Hypothalamus (tissue), 51 donors: ENCODE measurements at places on chromosomes 13 and 19.

DNA sequence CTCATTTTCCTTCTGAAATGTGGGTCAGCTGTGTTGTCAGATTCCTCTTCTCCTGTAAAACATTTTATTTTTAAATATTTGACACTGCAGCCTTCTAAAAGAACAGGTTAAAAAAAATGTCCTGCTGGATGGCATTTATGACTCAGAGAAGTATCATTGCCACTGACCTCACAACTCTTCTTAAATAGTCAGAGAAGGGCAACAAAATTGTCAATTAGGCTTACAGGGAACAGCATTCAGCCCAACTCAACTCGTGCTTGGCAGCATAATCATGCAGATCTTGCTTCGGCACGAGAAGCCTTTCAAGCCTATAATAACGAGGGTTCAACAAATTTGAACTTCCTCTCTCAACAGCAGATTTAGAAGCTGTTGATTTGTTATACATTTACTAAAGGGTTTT, 296.7 kb upstream of the DACH1 start:
- no peak for DNase-seq

GRCh38 chr13:49399801-49400472, 43.9 kb downstream of the CAB39L start:
- no peak for DNase-seq

GRCh38 chr19:5128251-5128935, 159.5 kb downstream of the KDM4B start:
- no peak for DNase-seq

- no peak for DNase-seq
Observed at GRCh38 chr19:3266092-3266693, 41.7 kb downstream of the CELF5 start.

DNA sequence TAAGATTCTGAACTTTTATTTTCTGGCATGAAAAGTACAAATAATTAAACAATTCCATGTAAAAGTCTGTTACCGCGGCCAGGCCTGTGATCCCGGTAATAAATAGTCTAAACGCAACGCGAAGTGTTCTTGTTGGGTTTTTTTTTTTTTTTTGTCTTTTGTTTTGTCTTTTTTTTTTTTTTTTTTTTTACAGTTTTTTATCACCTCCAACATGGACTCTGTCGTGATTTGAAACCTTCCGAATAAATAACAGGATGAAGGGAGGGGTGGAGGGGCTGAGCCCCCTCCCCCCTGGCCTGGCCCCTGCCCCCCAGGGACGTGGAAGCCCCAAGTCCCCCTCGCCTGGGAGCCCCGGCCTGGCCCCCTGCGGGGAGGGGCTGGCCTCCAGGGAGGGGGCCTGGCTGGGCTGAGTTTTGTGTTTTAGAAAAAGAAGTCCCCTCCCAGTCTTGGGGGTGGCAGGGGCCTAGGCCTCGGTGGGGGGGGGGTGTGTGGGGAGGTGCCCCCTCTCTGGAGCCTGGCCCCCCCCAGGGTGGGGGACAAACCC, 16.0 kb downstream of the PRKCSH start:
- no peak for DNase-seq

- no peak for DNase-seq
Observed at GRCh38 chr19:48724796-48725753, 5.5 kb upstream of the MAMSTR start.

DNA sequence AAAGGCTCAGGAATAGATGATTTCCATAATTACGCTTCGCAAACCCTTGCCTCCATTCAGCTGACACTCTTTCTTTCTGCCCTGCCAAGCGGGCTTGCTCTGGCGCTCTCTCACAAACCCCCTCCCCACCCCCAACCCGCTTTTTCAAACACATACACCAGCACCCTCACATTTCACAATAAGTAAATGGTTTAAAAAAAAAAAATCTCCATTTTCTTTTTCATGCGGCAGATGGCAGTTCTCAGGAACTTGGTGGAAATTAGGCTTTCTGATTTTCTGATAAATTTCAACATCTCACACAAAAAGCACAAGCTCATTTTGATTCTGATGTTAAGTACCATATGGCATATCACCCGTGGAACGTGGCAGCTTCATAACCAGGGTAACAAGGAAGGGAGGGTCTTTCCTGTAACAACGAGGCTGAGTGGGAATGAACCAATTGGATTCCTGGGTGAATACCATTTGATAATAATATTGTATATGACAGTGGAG, 43.8 kb downstream of the C13orf42 start:
- no peak for DNase-seq

DNA sequence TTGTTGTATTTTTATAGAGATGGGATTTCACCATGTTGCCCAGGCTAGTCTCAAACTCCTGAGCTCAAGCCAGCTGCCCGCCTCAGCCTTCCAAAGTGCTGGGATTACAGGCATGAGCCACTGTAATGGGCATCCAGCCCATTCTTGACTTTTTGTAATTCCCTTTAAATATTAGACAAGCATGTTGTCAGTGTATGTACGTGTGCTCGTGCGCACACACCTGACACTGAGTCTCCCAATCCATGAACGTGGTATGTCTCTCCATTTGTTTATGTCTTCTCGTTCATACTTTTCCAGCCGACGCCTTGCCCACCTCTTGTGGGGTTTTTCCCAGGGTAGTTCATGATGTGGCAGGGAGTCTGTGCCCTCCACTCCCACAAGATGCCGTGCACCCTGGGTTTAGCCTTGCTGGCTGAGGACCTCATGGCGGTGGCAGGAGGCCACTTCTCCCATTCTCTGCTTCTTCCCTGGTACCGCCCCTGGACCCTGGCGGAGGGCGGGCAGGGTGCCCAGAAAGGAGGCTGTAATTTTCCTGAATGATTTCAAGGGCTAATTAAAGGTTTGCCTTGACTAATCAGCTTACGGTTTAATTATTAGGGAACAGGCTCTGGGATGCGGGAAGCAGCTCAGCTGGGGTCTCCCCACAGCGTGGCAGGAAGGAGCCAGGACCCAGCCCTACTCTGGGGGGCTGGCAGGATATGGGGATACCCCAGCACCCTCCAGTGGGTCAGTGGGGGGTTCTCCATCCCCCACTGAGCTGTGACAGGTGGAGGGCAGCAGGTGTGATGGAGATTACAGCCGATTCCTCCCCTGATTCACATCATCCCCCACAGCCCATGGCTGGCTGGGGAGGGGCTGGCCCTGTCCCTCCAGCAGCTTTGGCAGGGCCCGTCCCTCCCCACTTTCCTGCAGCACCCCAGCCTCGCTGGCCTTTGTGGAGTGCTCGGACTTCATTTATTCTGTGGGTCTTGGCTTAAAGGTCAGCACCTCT, 12.9 kb downstream of the PAK4 start:
- no peak for DNase-seq

DNA sequence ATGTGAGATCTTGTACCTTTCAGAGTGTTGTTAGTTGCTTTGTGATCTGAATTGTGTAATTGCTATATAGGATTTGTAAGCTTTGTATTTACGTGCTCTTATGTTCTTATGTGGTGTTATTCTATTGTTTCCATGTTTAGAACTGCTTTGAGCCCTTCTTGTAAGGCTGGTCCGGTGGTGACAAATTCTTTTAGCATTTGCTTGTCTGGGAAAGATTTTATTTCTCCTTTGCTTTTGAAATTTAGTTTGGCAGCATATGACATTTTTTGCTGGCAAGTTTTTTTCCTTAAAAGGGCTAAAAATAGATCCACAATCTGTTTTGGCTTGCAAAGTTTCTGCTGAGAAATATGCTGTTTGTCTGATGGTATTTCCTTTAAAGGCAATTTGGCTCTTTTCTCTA, 1089.2 kb upstream of the PCDH9 start:
- no peak for DNase-seq

DNA sequence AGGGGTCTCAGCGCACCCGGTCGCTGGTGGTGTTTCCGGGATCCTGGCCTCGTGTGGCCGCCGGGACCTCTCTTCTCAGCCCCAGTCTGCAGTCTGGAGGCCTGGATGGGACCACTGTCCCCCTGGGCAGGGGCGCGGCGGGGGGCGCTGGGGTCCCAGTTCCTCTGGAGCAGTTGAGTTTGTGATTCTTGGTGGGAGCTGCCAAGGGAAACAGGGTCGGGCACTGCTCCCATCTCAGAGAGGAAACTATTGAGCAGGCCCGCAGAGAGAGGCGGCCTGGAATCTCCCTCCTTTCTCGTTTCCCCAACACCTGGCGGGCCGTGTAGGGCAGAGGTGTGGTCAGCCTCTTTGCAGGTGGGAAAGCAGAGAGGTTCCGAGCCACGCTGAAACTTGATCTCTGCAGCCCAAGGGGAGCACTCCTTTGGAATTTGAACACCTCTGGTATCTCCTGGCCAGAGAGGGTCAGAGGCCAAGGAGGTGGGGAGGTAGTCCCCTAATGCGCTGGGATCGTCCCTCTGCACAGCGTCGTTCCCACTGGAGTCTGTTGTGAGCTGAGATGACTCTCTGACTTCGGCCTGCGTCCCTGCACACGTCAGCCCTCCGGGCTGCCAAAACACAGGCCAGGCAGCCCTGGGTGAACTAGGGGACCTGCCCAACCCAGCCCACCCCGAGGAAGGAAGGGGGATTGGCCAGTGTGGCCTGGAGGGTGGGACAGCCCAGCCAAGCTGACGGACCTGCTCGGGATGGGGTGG, 741 bp downstream of the PLEKHF1 start:
- DNase-seq = no peak

DNA sequence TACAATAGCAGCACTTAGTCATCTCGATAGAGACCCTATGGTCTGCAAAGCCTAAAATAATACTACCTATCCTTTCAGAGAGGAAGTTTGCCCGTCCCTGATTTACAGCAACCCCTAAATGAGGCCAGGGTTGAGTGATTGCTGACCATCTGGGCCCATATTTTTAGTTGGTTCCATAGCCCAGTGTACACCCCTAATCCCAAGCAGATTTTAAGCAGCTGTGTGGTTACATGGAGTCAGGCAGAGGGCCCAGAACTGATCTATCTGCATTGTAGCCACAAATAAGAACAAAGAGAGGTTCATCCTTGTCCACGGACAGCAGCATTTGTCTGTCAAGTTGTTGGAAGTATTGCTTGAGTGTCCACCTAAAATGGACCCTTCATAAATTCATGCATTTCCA, 148.2 kb downstream of the DCT start:
- no peak for DNase-seq

GRCh38 chr19:533364-534058, 2.0 kb downstream of the CDC34 start:
- no peak for DNase-seq

- no peak for DNase-seq
Observed at GRCh38 chr13:44989941-44990340, 603 bp downstream of the GPALPP1 start.

- no peak for DNase-seq
Observed at GRCh38 chr19:33919291-33919690, 122.6 kb downstream of the KCTD15 start.

GRCh38 chr13:41060724-41061074, 610 bp upstream of the WBP4 start:
- DNase-seq = peak; percentile 56

DNA sequence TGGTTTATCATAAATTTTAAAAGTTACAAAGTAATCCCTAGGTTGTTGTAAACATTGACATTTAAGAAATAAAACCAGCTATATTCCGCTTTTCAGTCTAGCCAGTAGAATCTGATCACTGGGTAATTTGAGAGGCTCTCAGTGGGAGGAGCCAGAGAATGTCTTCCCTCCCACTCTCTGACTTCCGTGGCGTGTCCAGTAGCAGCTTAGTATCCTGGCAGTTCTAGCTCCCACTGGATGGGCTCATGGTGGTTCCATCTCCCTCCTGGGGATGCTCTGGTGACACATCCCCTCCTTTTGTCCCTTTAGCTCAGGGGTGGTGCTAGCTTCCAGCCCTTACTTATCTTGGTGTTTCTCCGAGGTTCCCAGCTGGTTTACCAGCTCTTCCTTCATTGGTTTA, 34.5 kb downstream of the MTUS2 start:
- no peak for DNase-seq

DNA sequence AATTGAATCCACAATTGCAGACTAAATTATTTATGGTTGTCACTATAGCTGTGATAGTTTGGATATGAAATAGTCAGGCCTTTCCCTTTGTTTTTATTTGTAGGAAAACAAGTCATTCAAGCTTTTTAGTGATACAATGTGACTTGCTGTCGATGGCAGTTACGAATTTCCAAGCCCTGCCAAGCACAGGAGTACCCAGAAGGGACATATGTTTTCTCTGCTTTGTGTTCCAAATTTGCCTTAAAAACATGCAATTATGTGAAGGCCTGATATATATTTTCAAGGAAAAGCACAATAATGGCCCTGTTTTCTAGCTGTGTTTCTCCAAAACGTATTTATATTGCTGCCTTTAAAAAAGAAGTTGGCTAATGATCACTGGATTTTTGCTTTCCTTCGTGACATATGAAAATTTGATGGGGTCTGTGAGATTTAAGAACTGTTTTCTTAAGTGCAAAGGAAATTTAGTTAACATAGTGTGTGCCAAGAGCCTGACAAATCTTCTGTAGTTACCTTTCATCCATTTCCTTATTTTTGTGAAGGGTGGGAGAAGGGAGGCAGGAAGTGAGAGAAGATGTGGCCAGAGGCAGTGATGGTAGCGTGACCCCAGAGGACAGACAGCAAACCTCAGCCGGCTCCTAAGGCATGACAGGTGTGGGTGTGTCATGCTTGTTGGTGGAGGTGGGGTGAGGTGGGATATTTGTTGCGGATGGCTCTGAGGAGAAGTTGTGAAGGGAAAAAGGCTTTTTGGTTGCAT, 79.6 kb downstream of the TEX26 start:
- no peak for DNase-seq

GRCh38 chr13:35876601-35877000, 254.6 kb downstream of the DCLK1 start:
- DNase-seq = no peak

DNA sequence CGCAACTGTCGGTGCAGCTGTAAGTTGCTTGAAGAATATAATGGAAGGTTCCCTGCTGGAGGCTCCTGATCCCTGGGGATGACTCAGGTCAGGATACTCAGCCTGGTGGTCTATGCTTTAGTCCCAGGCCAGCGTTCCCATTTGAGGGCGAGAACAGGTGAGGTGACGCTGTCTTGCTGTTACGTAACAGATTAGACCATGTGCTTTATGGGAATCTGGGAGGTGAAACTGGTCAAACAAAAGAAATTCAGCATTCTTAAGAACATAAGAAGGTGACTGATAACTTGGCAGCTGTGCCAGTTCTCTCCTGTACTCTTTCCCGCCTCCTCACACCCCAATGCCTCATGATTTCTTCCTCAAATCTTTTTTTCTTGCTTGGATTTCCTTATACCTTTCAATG, at the start of gene CXCL17:
Gene CXCL17 (minus strand): TSS at position 114 of the 400 bp plus-strand sequence. CDS start 114 bp downstream, outside the sequence.
- no peak for DNase-seq

GRCh38 chr13:46039411-46040182, 12.9 kb downstream of the ZC3H13 start:
- no peak for DNase-seq

GRCh38 chr19:46713781-46714443, 3.0 kb downstream of the PRKD2 start:
- peak; percentile 51 for DNase-seq

GRCh38 chr13:66899955-66900354, 330.2 kb downstream of the PCDH9 start:
- no peak for DNase-seq

GRCh38 chr13:52785739-52786138, 46.1 kb upstream of the CNMD start:
- no peak for DNase-seq

DNA sequence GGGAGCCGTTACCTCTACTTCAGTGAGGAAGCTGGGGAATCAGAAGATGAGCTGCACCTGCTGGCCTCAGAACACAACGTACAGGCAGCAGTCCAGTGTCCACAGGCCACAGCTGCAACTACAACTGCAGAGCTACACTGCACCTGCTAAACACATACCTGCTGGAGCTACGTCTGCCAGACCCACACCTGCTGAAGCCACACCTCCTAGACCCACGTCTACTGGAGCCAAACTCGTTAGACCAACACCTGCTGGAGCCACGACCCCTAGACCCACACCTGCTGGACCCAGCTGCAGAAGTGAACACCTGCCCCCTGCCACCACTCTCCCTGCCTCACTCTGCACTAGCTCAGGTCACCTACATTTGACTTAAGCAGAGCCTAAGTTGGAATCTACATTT, 169.9 kb downstream of the USP12 start:
- DNase-seq = no peak
